Esophagus squamous epithelium (tissue), 5 donors: ENCODE measurements at places on chromosomes 5 and 9.

- no peak overlapping the region for H3K4me3 ChIP-seq
- no peak for DNase-seq
- no peaks in the 10 kb centered on the region for H3K27me3 ChIP-seq
- peak overlapping the region; percentile 77 for H3K27ac ChIP-seq
These were observed 43.1 kb downstream of the BICD2 start for GRCh38 chr9:92721548-92721947.

GRCh38 chr9:16039218-16039987 is 486.6 kb downstream of the CCDC171 start:
- H3K27ac ChIP-seq: no peak overlapping the region
- no peaks in the 10 kb centered on the region for H3K36me3 ChIP-seq
- no peaks in the 10 kb centered on the region for H3K4me1 ChIP-seq
- H3K27me3 ChIP-seq: no peaks in the 10 kb centered on the region
- no peak for DNase-seq
- H3K4me3 ChIP-seq: no peak overlapping the region

GRCh38 chr9:16637911-16638310 is 232.6 kb downstream of the BNC2 start:
- H3K4me3 ChIP-seq: no peak overlapping the region
- no peaks in the 10 kb centered on the region for H3K36me3 ChIP-seq
- no peaks in the 10 kb centered on the region for H3K27me3 ChIP-seq
- peaks cover 27% of the 10 kb centered on the region for H3K4me1 ChIP-seq
- no peak overlapping the region for H3K27ac ChIP-seq
- DNase-seq: no peak

DNA sequence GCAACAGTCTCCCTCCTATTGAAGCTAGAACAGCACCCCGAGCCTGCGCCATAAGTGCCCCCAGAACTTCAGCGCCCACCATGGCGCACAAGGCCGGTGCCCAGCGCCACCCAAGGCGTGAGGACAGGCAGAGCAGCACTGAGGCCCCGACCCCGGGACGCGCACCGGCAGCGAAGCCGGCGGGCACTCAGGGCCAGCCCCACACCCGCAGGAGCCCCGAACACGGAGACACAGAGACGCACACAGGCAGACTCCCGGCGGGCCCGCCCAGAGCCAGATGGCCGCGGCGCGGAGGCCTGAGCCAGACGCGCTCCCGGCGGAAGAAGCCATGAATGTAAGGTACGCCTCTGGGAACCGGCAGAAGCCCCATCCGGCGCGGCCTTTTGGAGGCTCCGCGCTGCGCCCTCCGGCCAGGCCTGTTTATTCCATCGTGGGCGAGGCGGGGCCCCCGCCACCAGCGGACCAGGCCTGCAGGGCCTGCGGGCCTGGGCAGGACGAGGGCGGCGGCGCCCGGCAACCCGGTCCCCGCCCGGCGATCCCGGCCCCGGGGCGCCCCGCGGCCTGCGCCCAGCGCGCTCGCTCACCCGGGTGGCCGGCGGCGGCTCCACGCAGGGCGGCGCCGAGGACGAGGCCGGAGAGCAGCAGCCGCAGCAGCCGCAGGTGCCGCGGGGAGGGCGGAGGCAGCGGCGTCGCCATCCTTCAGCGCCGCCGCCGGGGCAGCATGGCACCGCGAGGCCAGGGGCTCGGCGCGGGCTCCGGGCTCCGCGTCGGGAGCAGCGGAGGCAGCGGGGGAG is 486 bp downstream of the NPDC1 start:
- H3K4me1 ChIP-seq: peaks cover 24% of the 10 kb centered on the region
- H3K27ac ChIP-seq: peak overlapping the region; percentile 58
- H3K4me3 ChIP-seq: peak overlapping the region; percentile 35
- peaks cover 4% of the 10 kb centered on the region for H3K36me3 ChIP-seq

DNA sequence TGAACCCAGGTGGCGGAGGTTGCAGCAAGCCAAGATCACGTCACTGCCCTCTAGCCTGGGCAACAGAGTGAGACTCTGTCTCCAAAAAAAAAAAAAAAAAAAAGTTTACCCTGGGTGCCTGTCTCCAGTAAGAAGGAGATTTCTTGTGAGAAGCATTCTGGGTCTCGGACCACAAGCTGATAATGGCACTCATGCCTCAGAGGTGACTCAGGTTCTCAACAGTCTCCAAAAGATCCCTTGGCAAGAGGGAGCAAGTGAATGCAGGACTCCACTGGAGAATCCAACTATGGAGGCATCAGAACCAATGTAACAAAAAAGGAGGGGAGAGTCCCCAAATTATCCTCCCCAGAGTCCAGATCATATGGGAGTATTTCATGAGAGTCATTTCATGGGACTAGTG is 106.0 kb upstream of the LRRTM2 start:
- H3K36me3 ChIP-seq: no peaks in the 10 kb centered on the region
- no peaks in the 10 kb centered on the region for H3K27me3 ChIP-seq
- H3K27ac ChIP-seq: no peak overlapping the region
- no peak for DNase-seq

- H3K27me3 ChIP-seq: no peaks in the 10 kb centered on the region
- no peak for DNase-seq
- no peaks in the 10 kb centered on the region for H3K36me3 ChIP-seq
- peaks cover 18% of the 10 kb centered on the region for H3K4me1 ChIP-seq
These were observed 5.7 kb downstream of the PDE6A start for GRCh38 chr5:149938791-149939358.

- peaks cover 7% of the 10 kb centered on the region for H3K27me3 ChIP-seq
- H3K4me1 ChIP-seq: peaks cover 4% of the 10 kb centered on the region
These were observed 48.0 kb downstream of the CAMK2A start for GRCh38 chr5:150241298-150242160.

- H3K27me3 ChIP-seq: no peaks in the 10 kb centered on the region
- no peak overlapping the region for H3K27ac ChIP-seq
- H3K4me3 ChIP-seq: no peak overlapping the region
- peaks cover 41% of the 10 kb centered on the region for H3K36me3 ChIP-seq
- DNase-seq: no peak
- no peaks in the 10 kb centered on the region for H3K4me1 ChIP-seq
These were observed 22.0 kb downstream of the EXOC3 start for GRCh38 chr5:464843-465590.

- no peaks in the 10 kb centered on the region for H3K27me3 ChIP-seq
- H3K36me3 ChIP-seq: no peaks in the 10 kb centered on the region
- no peak for DNase-seq
These were observed 587.8 kb downstream of the PSAT1 start for GRCh38 chr9:78884611-78885150.

DNA sequence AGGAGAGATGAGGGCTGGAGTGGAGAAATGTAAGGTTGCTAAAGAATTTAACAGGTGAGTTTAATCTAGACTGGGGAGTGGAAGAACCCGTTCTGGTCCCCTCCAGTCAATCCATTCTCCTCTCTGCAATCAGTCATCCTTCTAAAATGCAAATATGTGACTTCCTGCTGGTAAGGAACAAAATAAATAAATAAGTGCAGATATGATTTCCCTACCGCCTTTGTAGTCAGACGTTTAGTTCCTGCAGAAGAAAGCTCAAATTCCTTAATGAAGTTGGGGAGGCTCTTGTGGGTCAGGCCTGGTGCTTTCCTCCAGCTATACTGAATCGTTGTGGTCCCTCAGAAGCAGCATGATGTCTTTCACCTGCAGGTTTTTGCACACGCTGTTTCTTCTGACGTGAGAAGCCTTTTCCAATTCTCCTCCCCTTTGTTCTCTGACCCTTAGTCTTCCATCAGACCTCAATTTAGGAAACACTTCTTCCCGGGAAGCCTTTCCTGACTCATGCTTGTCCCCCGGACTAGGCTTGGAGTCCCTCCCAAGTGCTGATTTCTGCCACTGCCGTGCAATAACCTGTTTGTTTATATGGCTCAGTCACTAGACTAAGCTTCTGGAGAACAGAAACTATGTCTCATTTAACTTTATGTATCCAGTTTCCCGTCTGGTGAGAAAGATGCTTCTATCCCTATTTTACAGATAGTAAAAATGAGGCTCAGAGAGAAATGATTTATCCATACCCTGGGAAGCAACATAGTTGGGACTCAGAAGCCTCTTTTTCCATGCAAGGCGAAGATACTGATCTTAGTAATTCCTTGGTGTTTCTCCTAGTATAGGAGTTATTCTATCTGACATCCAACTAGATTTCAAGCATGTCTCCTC is 1.3 kb downstream of the ATP6V1G1 start:
- H3K4me3 ChIP-seq: peak overlapping the region; percentile 87
- H3K27ac ChIP-seq: peak overlapping the region; percentile 97
- peaks cover 58% of the 10 kb centered on the region for H3K4me1 ChIP-seq
- peaks cover 15% of the 10 kb centered on the region for H3K36me3 ChIP-seq
- no peaks in the 10 kb centered on the region for H3K27me3 ChIP-seq

DNA sequence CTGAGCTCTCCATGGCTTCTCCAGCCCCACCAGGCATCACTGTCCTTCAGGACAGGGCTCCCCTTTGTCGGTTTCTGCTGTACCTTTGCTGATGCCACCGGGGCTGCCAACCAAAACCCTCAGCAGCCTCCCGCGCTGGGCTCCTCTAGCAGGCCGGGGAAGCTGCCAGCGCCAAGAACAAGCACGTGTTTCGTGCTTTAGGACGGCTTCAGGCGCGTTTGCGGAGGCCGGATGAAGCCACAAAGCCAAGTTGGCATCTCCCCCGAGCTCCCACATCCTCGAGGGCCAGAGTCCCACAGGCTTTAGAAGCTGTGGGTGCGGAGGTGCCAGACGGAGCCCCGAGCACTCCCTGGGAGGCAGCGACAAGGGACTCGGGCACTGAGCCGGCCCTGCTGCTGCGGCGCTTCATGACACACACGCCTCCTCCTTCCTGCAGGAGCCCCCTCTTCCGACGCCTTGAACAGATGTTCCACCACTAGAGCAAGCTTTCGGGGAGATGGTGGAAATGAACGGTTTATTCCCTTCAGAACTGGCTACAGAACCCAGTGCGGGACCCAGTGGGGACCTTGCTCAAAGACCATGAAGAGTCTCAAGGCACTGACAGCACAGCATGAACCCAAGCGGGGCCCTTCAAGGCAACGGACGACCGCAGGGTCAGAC is 36.7 kb downstream of the SARDH start:
- H3K27ac ChIP-seq: peak overlapping the region; percentile 50
- no peaks in the 10 kb centered on the region for H3K27me3 ChIP-seq
- H3K36me3 ChIP-seq: no peaks in the 10 kb centered on the region
- DNase-seq: no peak
- H3K4me3 ChIP-seq: no peak overlapping the region

GRCh38 chr5:141743866-141744272 is 61.8 kb upstream of the ARAP3 start:
- no peak overlapping the region for H3K4me3 ChIP-seq
- H3K36me3 ChIP-seq: no peaks in the 10 kb centered on the region
- no peaks in the 10 kb centered on the region for H3K4me1 ChIP-seq
- H3K27ac ChIP-seq: no peak overlapping the region
- H3K27me3 ChIP-seq: no peaks in the 10 kb centered on the region
- DNase-seq: no peak

DNA sequence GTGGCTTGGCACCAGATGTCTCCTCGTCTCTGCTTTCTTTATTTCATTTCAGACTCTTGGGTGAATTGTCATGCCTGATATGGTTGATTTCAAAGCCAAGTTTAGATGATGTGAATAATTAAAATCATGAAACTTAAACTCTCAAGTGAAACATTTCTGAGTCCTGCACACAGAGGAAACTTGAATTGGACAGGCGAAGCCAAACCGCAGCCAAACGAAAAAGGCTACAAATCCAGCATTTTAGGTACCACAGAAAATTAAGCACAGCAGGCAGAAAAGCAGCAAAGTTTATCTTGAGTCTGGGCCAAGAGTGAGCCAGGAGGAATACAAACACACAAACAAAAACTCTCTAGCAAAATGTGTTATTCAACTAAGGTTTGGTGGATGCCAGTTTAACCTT is 659.8 kb upstream of the KLF4 start:
- H3K4me3 ChIP-seq: no peak overlapping the region
- no peaks in the 10 kb centered on the region for H3K36me3 ChIP-seq
- H3K27ac ChIP-seq: no peak overlapping the region
- peaks cover 17% of the 10 kb centered on the region for H3K4me1 ChIP-seq
- H3K27me3 ChIP-seq: no peaks in the 10 kb centered on the region
- no peak for DNase-seq

- H3K4me1 ChIP-seq: no peaks in the 10 kb centered on the region
- H3K4me3 ChIP-seq: no peak overlapping the region
- no peaks in the 10 kb centered on the region for H3K27me3 ChIP-seq
- no peak overlapping the region for H3K27ac ChIP-seq
- no peaks in the 10 kb centered on the region for H3K36me3 ChIP-seq
These were observed 502.8 kb downstream of the LRRC70 start for GRCh38 chr5:63081402-63081801.

- H3K27me3 ChIP-seq: no peaks in the 10 kb centered on the region
- no peak overlapping the region for H3K27ac ChIP-seq
- H3K4me1 ChIP-seq: peaks cover 4% of the 10 kb centered on the region
- no peak for DNase-seq
- H3K4me3 ChIP-seq: no peak overlapping the region
- no peaks in the 10 kb centered on the region for H3K36me3 ChIP-seq
These were observed 62.2 kb downstream of the EPB41L4B start for GRCh38 chr9:109258481-109259302.

DNA sequence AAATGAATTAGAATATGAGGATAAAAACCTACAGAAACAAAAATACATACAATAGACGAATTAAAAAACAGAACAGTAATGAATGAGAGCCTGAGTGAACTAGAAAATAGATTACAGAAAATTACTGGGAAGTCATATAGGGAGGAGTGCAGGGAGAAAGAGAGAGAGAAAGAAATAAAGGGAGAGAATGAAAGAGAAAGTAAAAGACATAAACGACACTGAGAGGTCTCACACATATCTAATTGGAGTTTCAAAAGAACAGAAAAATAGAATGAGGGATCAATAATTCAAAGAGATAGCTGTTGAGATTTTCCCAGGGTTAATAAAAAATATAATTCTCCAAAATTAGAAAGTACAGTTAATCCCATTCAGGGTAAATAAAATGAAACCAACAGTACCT is 156.4 kb upstream of the FTMT start:
- H3K4me1 ChIP-seq: no peaks in the 10 kb centered on the region
- H3K36me3 ChIP-seq: no peaks in the 10 kb centered on the region
- DNase-seq: no peak
- no peak overlapping the region for H3K27ac ChIP-seq

GRCh38 chr9:6924149-6924548 is 166.4 kb downstream of the KDM4C start:
- no peak overlapping the region for H3K4me3 ChIP-seq
- no peak overlapping the region for H3K27ac ChIP-seq
- no peak for DNase-seq
- H3K27me3 ChIP-seq: no peaks in the 10 kb centered on the region

- H3K27ac ChIP-seq: no peak overlapping the region
- H3K36me3 ChIP-seq: no peaks in the 10 kb centered on the region
- H3K27me3 ChIP-seq: no peaks in the 10 kb centered on the region
- H3K4me3 ChIP-seq: no peak overlapping the region
- H3K4me1 ChIP-seq: no peaks in the 10 kb centered on the region
- DNase-seq: no peak
These were observed 253.1 kb downstream of the NPR3 start for GRCh38 chr5:32964261-32964660.

- H3K27me3 ChIP-seq: no peaks in the 10 kb centered on the region
- H3K4me3 ChIP-seq: no peak overlapping the region
- DNase-seq: no peak
- no peaks in the 10 kb centered on the region for H3K4me1 ChIP-seq
- H3K36me3 ChIP-seq: no peaks in the 10 kb centered on the region
These were observed 564.9 kb upstream of the TUSC1 start for GRCh38 chr9:26243029-26243697.

- peaks cover 20% of the 10 kb centered on the region for H3K4me1 ChIP-seq
- no peak overlapping the region for H3K4me3 ChIP-seq
- peaks cover 7% of the 10 kb centered on the region for H3K36me3 ChIP-seq
- no peak for DNase-seq
- no peaks in the 10 kb centered on the region for H3K27me3 ChIP-seq
- no peak overlapping the region for H3K27ac ChIP-seq
These were observed 131.6 kb downstream of the SEMA6A start for GRCh38 chr5:116442931-116443551.
